AG09319 (cell line): ENCODE measurements at places on chromosomes 1 and 21.

GRCh38 chr1:234139966-234140365, 233.3 kb upstream of the COA6 start:
- DNase-seq: no peak

- no peak for DNase-seq
Measured at GRCh38 chr21:17462276-17462981, 50.4 kb upstream of the CXADR start.

DNA sequence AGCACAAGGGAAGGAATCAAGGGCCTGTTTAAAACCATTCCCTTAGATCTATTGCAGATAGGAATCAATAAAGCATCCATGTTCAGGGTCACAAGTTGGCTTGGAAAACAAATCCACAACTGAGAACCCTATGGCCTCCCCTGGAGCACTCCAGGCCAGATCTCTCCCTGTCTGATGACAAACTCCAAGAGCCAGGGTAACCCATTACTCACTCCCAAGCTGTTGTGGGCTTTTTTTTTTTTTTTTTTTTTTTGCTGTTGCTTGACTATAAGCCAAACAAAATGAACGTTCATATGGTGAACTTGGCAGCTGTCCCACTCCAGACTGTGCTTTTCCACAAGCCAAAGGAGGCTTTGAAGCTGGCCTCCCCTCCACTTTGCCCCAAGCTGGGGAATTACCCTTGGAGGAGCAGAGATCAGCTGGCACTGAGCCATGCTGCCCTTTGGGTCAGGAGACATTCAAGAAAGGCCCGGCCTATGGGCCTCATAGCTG, 35.7 kb upstream of the VAV3 start:
- DNase-seq: no peak

- no peak for DNase-seq
Measured at GRCh38 chr1:201348211-201348566, 29.3 kb downstream of the TNNT2 start.

GRCh38 chr1:215004121-215004827, 78.3 kb upstream of the KCNK2 start:
- no peak for DNase-seq

GRCh38 chr1:26225033-26225831, 8.8 kb upstream of the CEP85 start:
- no peak for DNase-seq

DNA sequence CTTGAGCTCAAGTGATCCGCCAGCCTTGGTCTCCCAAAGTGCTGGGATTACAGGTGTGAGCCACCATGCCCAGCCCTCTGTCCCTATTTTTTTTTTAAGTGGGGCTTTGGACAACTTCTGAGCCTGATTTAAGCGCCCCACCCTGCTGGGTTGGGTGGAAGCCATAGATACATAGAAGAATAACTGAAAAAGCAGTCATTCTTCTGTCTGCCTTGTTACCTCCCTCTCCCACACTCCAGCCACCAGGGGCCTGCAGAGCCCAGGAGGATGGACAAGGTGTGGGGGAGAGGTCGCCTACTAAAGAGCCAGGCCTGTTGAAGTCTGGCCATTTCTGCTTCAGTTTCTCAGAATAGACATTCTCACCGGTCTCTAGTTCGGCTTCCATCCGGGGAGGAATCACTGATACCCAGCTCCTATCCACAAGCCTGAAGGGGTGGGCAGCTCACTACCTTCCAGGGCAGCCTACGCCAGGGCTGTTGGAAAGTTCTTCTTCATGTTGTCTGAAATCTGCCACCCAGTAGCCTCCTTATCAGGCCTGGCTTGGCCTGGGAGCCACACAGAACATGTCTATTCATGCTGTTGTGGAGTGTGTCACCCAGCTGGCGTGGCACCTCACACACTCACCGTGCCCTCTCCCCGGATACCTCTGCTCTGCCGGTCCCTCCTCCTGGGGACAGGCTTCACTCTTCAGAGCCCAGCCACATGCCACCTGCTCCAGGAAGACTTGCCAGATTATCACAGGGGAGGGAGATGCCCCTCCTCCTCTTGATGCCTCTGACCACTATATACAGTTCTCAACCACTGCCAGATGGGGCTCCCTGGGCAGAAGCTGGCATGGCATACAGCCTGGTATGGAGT, 27.7 kb downstream of the KNCN start:
- no peak for DNase-seq

GRCh38 chr21:44569861-44570517, 3.5 kb upstream of the KRTAP10-4 start:
- no peak for DNase-seq

DNA sequence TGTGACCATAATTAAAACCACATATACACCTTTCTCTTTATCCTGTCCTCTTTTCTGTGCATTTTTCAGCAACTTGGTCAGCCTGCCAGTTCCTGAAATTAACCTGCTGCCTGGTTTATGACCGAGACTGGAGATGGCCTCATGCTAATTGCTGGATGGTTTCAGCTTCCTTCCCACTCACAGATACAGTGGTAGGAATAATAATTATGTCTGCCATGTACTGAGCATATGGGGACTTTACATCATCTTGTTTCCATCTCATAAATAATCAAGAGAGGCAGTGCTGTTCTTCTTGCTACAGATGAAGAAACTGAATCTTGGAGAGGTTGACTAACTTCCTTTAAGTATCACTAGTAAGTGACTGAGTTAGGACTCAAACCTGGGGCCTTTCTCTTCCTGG, 148.2 kb downstream of the NOS1AP start:
- no peak for DNase-seq

DNA sequence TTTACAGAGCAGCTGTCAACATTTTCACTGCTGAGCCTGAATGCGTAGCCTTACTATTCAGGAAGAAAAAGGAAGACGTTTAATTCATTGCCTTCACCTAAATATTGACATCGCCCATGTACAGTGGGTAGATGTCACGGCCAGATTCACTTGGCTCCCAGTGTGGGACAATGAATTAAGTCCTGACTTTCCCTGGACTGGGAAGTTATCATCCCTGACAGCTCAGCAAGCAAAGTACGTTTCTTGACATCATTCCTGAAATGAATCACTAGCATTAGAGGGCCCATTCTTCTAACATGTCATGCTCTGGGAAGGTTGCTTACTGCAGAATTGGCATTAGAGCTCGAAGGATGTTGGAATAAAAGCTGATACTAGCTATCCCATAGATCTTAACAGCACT, 37.8 kb downstream of the LRRC53 start:
- no peak for DNase-seq
